ENCODE measurements at places on chromosomes 7 and 10.

DNA sequence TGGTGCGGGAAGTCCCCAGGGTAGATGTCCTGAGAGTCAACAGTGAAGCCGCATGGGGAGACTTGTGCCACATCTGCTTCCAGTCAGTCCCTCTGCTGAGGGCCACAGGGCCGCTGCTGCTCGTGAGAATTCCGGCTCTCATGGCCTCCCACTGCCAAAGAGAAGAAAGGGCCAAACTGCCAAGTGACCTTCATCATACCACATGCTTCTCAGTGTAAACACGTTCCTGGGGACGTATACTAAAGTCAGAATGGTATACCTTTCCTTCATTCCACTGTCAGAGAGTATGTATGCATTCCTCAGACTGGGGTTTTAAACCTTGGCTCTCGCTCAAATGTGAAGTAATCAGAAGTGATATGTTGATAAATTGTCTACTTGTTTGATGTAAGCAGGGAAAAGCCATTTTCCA is 52.8 kb upstream of the SEC61G start:
- DNase-seq = no peak

DNA sequence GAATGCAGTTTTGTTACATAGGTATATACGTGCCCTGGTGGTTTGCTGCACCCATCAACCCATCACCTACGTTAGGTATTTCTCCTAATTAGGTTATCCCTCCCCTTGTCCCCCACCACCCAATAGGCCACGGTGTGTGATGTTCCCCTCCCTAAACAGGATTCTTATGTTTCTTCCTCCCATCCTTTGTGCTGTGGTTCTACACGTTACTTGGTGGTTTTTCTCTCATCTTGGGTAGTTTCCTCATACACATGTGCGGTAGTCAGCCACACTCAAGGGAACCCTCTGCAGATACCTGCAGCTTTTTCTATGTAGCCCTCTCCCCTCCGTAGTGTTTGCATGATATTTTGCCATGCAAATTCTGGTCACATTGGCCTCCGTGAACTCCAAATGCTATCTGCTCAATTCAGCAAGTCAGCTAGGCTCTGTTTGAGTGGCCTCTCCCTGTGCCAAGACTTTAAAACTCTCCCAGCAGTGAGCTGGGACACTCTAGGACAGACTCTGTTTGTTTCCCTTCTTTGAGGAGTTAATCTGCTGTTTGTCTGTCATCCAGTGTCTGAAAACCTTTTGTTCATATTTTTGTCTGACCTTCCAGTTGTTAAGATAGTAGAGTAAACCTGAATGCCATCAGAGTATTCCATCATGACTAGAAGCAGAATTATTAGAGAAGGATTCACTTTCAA is 41.0 kb downstream of the RABGEF1 start:
- DNase-seq = no peak

- DNase-seq = no peak
These were observed 143.7 kb upstream of the RNF32 start for GRCh38 chr7:156496865-156497264.

DNA sequence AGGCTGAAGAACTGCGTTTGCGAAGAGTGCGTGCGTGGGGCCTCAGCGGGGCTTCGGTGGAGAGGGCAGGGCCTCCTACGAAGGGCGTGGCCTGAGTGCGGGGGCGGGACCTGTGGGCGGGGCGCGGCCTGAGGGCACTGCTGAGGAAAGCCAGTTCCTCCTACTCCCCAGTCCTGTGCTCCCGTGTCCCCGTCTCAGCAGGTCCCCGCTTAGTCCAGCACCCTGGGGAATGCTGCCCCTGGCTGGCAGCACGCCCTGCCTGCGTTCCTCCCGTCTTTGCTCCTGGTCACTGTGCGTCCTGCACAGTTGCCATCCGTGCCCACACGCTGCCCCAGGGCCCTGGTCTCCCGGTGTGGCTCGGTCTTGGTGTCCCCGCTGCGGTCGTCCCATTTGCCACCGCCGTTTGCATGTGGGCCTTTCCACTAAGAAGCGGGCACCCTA is 177.1 kb downstream of the ZNF248 start:
- no peak for DNase-seq

- no peak for DNase-seq
These were observed 97.2 kb upstream of the DKK1 start for GRCh38 chr10:52216852-52217251.

DNA sequence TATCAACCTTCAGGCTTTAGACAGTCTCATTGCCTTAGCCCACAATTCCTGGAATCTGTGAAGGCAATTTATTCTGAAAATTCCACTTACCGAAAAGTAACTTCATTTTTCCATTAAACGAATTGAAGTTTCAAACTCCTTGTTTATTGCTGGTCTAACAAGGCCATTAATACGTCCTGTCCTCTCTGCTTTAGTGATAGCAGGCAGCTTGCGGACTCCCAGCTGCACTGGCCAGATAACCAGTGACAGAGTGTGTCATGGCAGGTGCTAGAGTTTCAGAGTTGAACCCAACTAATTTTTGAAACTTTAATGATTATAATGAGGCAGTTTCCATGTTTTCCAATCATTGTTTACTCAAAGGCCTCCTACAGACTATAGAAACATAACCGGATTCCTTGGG is 31.1 kb downstream of the LOXL4 start:
- no peak for DNase-seq

GRCh38 chr7:83509255-83510021 is 139.5 kb downstream of the SEMA3E start:
- DNase-seq = no peak

DNA sequence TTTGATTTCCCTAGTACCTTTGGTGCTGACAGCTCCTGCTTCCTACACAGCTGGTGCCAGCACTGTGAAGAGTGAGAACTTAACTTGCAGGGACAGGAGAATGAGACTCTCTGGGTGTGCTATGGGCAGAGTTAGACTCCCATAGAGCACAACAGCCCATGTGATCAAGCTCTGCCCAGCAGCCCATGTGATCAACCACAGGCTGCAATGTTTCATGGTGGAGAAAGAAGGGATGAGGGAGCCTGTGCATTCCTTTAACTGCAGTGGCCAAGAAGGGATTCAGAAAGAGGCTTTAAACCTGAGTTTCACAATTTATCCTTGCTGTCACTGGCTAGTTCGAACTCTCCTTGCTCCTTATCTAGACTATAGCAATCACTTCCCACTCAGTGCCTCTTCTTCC is 10.0 kb upstream of the MEST start:
- no peak for DNase-seq

DNA sequence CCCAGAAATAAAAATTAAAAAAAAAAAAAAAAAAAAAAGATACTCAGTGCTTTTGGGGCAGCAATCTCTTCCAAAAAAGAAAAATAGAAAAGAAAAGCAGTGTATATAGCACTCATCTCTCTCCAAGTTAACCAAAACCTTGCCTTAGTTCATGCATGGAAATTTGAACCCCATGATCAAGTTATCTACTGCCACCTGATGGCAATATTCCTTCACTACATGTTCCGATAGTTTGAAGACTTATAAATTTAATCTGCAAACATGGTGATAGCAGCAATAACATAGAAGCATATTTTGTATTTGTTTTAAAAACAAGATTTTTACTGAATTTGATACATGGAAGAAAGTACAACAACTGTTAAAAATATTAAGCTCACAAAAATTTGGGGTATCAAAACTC is 48.6 kb upstream of the SLIT1 start:
- no peak for DNase-seq

GRCh38 chr10:73095481-73096021 is 1.1 kb downstream of the P4HA1 start:
- DNase-seq = peak; percentile 64

DNA sequence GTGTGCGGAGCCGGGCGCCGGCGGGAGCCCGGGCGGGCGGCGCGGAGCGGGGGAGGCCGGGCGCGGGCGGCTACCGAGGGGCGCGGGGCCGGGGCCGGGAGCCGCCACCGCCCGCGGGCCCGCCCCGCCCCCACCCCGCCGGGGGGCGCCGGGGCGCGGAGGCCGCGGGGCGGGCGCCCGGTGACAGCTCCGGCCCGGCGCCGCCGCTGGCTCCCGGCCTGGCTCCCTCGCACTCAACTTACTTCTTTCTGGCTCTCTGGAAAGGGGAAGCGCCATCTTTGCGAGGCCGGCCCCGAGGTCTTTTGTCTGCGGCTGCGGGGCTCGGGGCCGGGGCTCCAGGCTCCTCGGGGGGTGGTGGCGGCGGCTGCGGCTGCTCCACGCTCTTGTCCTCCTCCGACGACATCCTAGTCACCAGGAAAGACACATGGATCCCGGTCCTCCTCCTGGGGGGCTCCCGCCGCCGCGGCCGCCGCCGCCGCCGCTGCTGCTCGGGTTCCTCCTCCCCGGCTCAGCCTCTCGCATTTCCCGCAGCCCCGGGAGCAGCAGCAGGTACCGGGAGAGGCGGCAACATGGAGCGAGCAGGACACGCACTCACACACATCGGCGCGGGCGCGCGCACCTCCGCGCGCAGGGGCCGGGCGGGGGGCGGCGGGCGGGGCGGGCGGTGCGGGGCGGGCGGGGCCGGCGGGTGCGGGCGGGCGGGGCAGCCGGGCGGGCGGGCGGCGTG is at the start of gene KMT2C:
Gene KMT2C (minus strand): TSS at position 620 of the 727 bp plus-strand sequence. CDS start 217 bp downstream, at position 403.
- DNase-seq = peak; percentile 54

DNA sequence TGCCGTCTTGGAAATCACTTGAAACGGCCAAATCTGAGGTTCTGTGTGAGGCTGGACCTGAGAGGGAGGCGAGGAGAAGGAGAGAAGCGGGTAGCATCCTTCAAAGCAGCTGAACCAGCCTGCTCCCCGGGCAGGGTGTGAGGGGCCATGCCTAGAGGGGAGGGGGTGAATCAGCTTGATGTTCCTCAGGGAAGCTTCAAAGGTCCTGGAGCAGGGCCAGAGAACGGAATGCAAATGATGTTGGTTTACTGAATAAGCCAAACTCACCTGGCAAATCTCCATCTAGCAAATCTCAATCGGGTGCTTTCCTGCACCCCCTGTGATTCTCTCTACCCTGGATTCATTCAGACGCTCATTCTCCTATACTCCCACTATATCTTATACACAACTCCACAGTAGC is 226.9 kb downstream of the WDR11 start:
- no peak for DNase-seq

- DNase-seq = no peak
These were observed 54.5 kb upstream of the PDZD8 start for GRCh38 chr10:117429643-117430265.

DNA sequence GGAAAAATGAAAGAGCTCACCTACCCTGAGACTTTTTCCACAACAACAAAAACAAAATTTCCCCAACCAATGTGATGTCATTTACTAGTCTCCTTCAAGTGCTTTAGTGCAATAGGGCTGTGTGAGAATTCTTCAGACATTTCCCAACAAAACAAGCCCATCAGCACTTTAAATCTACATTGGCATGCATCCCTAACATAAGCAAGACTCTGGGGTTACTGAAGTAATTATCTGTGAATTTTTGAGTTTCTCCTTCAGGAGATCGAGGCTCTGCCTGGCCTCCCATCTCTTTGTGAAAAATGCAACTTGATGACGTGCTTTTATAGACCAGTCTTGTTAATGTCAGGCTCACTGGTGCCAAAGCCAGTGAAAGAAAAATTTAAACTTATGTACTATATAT is 255.6 kb downstream of the GFRA1 start:
- DNase-seq = no peak

- DNase-seq = no peak
These were observed 27.0 kb downstream of the LMOD2 start for GRCh38 chr7:123682690-123683089.

GRCh38 chr10:75403144-75403938 is 1.8 kb upstream of the ZNF503 start:
- peak; percentile 44 for DNase-seq

GRCh38 chr7:23136216-23136615 is 30.6 kb downstream of the KLHL7 start:
- no peak for DNase-seq

- DNase-seq = peak; percentile 64
These were observed 76.8 kb downstream of the CTBP2 start for GRCh38 chr10:125083576-125083920.

- no peak for DNase-seq
These were observed 14.9 kb downstream of the YWHAG start for GRCh38 chr7:76343931-76344321.

DNA sequence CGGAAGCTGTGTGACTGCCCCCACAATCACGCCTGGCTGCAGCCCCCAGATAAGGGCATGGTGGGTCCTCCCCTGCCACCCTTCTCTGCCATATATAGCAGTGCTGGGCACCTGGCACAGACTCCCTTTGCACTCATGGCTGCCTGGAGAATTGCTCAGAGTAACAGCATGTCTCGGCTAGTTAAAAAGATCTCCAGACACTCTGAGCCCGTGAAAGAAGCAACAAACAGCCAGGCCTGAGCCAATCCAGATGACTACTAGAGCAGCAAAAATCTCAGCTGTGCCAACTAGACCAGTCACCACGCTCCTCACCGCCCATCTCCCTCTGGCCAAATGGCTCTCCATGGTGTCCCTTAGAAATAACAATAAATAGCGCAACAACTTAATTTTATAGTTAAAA is 71.3 kb downstream of the PARD3 start:
- DNase-seq = peak; percentile 58

DNA sequence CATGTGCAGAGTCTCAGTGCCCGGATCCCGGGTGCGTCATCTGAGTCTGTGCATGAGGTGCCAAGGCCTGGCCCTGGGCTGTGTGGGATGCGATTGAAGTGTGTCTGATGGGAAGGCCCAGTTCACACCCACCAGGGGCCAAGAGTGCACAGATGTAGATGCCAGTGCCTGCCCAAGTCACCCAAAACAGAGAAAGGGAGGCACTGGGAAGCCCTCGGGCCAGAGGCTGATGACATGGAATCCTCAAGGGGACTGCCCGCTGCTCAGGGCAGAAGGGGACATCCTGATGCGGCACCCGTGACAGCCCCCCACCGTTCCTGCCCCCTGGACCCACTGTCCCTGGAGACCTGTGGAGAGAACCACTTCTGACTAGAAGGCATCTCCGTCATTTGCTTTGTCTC is 72.2 kb upstream of the ZNF479 start:
- no peak for DNase-seq

DNA sequence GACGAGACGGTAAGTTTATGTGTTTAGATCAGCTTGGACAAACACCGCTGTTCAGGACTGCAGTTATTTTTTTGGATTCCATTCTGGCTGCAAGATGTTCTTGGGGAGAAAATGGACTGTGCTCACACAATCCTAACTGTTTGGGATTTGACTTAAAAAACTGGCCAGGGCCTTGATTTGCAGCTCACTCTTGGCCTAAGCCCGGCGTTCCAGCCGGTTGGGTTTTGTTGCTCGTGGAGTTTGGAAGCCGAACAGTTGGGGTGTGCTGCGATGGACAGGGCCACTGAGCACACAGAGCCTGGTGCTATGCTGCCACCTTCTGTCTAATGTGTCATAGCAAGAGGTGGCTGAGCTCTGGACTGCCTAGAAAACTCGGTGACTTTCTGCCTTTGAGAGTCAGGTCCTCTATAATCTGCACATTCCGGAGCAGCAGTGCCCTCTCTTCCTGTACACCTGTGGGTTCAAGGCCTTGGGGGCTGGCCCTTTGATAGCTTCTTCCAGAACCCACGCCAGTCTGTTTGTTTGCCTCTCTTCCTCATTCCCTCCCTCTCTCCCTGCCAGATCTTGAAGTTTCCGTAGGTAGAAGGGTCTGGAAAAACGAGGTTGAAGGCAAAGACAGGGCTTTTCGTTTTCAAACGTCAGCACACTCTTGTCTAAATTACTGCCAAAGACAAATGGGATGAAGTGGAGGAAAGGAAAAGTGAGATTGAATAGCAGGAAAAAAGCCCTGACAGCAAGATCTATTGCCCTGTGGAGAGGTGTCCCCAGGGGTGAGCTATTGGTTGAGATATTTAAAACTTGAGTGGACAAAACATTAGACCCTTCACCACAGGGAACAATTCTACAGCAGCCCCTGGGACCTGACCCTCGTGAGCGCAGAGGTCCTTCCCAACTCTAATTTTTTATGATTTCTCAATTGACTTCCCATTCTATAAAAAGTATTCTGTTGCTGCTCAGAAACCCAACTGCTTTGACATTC is 167.5 kb upstream of the HABP2 start:
- peak; percentile 85 for DNase-seq
